ENCODE measurements at places on chromosomes 6 and 20. TPM values are rescaled to one million over a fixed set of nuclear protein-coding genes. Genes with fewer than 3 reads are reported as not detected.

DNA sequence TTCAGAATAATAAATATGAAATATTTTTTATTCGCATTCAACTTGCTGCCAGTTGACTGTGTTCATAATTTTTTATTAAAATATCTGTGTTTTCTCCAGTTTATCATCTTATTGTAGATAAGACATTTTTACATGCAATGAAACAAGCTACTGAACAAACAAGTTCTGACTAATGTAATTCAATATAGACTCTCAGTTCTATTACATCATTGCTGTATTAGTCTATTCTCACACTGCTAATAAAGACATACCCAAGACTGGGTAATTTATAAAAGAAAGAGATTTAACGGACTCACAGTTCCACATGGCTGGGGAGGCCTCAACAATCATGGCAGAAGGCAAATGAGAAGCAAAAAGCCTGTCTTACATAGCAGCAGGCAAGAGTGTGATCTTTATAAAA, 1357.7 kb upstream of the CITED2 start:
- no peaks in the 10 kb centered on the region for H3K27me3 ChIP-seq
- no peak for DNase-seq
- no peak overlapping the region for H3K4me3 ChIP-seq
- H3K36me3 ChIP-seq: no peaks in the 10 kb centered on the region
- no peak overlapping the region for H3K27ac ChIP-seq
- no peaks in the 10 kb centered on the region for H3K4me1 ChIP-seq

GRCh38 chr6:133539502-133540259, 298.5 kb downstream of the EYA4 start:
- no peak overlapping the region for H3K4me3 ChIP-seq
- peaks cover 4% of the 10 kb centered on the region for H3K27me3 ChIP-seq
- no peaks in the 10 kb centered on the region for H3K36me3 ChIP-seq
- no peak for DNase-seq

GRCh38 chr6:139354189-139354588, 20.3 kb downstream of the CITED2 start:
- H3K4me1 ChIP-seq: no peaks in the 10 kb centered on the region
- no peak overlapping the region for H3K27ac ChIP-seq
- no peak overlapping the region for H3K4me3 ChIP-seq
- no peaks in the 10 kb centered on the region for H3K27me3 ChIP-seq

DNA sequence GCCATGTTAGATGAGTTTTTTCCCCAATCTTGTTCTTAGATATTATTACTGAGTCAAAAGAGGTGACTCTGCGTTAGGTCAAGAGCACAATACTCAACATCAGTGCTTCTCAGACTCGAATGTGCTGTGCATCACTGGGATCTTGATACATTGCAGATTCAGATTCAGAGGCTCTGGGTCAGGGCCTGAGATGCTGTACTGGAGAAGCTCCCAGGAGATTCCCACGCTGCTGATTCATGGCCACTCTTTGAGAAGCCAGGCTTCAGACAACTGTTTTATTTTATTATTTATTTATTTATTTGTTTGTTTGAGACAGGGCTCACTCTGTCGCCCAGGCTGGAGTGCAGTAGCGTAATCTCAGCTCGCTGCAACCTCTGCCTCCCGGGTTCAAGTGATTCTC, 41.4 kb upstream of the ARID1B start:
- DNase-seq: no peak
- H3K36me3 ChIP-seq: no peaks in the 10 kb centered on the region
- no peaks in the 10 kb centered on the region for H3K4me1 ChIP-seq
- no peak overlapping the region for H3K4me3 ChIP-seq
- no peak overlapping the region for H3K27ac ChIP-seq

LAMP5 gene
- not detected for total RNA-seq
